CD4-positive, alpha-beta T cell treated with Interleukin-4 for 1 hour (primary cell): ENCODE measurements at places on chromosomes 11 and 22.

DNA sequence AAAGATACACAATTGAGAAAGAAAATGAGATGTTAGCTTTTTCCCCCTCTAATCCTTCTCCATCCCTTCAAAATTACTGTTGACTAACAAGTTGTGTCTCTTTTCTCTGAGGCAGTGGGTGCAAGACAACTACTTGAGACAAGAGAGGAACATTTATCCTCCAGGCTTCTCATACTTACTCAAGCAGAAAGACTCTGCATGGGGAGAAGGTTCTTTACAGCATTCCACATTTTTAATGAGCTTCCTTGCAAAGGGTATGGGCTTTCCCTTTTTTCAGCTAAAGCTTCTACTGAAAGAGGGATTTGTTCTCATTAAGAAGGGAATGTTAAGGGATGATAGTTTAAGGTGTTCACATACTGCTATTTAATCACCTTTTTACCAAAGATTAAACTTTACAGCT, 47.8 kb downstream of the PAX6 start:
- DNase-seq, result no peak

DNA sequence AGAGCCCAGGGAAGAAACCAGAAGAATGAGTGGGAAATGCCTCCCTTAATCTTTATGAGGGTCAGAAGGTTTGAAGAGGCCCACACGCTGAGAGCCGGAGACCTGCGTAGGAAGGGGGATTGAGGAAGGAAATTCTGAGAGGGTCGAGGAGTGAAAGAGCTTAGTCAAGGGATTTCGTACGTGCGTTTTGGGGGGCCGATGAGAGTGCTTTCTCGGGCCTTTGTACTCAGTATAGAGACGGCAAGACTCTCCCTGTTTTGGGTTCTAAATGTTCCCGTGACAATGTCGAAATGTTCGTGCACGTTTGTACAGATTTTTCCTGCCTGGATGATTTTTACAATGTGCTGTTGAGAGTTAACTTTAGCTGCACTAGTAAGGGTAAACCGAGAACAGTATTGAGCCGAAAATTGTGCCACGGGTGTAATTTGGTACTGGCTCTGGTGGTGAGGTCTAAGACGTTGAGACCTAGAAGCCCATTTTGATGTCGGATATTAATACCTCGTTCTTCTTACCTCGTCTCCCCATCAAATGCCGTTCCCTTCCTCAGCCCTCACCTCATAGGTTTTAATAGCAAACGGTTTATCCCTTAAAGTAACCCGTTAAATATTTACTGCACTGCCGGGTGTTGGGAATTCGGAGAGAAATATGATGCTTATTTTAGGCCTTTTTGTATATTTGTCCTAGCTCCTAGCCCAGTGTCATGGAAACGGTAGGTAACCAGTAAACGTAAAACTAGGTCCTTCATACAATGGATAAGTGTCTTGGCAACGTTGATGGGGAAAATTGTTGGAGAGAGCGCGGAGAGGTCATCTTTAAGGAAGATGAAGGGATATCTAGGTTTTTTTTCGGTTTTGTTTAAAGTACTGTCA, 734 bp downstream of the C11orf58 start:
- no peak for DNase-seq

- DNase-seq, result no peak
Measured at GRCh38 chr11:2144544-2145248, 5.5 kb upstream of the IGF2 start.

DNA sequence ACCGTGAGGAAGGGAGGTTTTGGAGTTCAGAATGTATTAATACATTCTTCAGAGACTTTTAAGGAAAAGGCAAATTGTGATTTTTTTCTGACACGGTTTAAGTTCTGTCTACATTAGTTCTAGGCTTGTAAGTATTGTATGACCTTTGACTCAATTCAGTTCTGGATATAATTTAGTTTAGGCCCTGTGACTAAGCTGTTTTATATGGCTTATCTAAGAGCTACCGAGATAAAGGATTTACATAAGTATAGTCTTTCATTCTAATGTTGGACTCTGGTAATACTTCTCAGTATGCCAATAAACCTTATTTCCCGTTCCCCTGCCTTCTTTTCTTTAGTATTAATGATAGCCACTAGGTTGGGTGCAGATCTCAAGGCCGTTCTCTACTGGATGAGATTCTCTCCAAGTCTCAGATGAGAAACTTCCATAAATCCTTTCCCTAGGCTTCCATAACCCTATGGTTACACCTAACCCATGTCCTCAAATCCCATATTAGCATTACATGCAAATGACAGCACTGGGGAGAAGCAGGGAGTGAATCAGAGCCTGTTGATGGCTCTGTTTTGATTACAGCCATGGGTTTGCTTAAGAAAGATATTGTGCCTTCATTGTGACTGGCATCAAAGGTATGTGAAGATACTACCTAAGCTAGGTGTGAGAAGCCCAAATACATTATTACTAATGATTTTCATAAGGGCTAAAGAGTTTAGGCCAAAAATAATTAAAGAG, 38.7 kb downstream of the BARX2 start:
- no peak for DNase-seq

- DNase-seq, result no peak
Measured at GRCh38 chr11:132490978-132491377, 1041.3 kb downstream of the OPCML start.

GRCh38 chr11:36109850-36110606, 166.2 kb downstream of the LDLRAD3 start:
- no peak for DNase-seq

- no peak for DNase-seq
Measured at GRCh38 chr11:77400271-77400670, 73.6 kb downstream of the PAK1 start.

GRCh38 chr11:15865212-15865987, 490.9 kb downstream of the SOX6 start:
- DNase-seq, result no peak

DNA sequence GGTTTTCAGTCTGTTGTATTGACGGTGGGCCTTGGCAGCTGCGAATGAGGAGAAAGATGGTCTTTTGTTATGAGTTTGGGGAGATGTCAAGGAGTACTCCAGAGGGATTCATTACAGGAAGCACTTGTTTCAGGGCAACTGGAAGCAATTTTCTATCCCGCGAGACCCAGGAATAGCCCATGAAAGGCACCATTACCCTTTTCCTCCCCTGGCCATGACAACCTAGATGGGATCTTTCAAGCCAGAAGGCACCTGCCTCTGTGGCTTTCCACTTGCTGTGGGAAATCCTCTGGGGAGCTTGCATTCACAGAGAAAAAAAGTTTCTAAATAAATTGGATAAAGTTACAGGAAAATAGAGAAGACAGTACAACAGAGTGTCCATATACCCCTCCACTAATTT, 2.7 kb downstream of the ZNF215 start:
- no peak for DNase-seq

- no peak for DNase-seq
Measured at GRCh38 chr22:30312053-30312452, 14.7 kb downstream of the TBC1D10A start.

GRCh38 chr22:19175602-19176174, 2.8 kb downstream of the SLC25A1 start:
- no peak for DNase-seq

DNA sequence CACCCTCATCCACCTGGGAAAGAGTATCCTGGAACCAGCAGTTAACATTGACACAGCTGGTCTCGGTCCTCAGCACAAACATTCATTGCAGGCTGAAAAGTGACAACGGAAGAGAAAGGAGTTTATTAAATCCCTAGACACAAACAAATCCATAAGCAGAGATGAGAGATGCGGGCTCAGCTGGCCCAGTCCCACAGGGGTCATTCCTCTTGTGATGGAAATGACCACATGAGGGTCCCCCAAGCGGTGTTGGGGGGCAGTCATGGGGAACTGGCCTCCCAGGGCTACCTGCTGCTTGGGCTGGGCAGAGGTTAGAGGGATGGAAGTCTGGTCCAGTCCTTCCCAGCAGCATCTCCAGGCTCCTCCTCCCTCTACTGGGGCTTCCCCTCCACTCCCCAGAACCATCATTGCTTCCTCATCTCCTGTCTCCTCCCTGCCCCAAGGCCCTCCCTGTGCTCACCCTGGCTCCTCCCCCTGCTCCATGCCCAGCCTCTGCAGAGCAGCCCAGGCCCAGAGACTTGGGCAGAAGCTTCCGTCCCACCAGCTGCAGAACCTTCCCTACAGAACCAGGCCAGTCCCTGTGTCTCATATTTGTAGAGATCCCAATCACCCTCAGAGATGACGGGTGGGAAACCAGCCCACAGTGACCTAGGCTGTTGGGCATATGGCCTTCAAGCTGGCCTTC, 5.4 kb upstream of the IGLL5 start:
- peak; percentile 72 for DNase-seq

- no peak for DNase-seq
Measured at GRCh38 chr22:16922706-16923105, 85.3 kb downstream of the GAB4 start.

DNA sequence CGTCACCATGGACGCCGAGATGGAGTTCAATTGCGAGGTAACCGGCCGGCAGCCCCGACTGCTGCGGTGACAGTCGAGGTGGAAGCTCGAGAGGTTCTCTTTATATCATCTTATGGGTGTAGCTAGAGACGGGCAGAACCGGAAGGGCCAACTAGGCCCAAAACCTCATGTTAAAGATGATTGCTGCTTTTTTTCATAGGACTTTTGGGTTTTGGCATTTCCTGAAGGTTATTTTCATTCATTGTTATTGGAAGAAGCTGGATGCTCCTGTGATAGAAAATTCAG, 585 bp downstream of the NF2 start:
- DNase-seq, result peak; percentile 52

DNA sequence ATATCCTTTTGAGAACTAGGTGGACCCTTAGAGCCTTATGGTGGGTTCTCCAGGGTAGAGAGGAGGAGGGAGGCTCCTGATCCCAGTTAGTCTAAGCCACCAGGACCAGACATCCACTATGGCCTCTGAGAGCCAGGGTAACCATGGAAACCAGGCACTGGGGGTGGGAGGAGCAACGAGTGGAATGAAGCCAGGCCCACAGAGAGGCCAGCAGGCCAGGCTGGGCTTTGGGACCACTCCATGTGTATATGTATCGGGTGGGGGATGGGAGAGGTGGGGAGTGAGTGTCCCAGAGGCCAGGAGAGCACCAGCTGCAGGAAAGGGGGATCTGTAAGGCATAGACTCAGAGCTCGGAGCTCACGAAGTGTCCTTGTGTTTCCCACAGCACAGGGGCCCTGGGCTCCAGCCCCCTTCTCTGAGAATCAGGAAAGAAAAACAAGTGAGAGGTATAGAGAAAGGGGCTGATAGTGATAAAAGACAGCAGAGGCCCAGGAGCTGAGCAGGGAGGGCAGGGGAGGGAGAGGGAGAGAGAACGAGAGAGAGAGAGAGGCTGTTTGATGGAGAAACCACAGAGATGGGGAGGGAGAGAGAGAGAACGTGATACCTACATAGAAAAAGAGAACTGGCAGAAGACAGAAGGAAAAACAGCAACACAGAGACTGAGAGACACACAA, 15.5 kb upstream of the TSPAN18 start:
- no peak for DNase-seq

- DNase-seq, result no peak
Measured at GRCh38 chr11:73320763-73321603, 12.9 kb downstream of the ARHGEF17 start.

GRCh38 chr11:3160252-3161031, 4.7 kb downstream of the OSBPL5 start:
- no peak for DNase-seq

GRCh38 chr22:40721266-40721665, 42.0 kb downstream of the MCHR1 start:
- DNase-seq, result no peak

- no peak for DNase-seq
Measured at GRCh38 chr11:114192841-114193389, 103.3 kb upstream of the NNMT start.

GRCh38 chr11:46119352-46120216, 1.7 kb downstream of the PHF21A start:
- peak; percentile 88 for DNase-seq

GRCh38 chr22:38766076-38766777, 10.4 kb upstream of the SUN2 start:
- DNase-seq, result peak; percentile 53

GRCh38 chr11:704781-705645, 1.0 kb upstream of the EPS8L2 start:
- DNase-seq, result no peak

DNA sequence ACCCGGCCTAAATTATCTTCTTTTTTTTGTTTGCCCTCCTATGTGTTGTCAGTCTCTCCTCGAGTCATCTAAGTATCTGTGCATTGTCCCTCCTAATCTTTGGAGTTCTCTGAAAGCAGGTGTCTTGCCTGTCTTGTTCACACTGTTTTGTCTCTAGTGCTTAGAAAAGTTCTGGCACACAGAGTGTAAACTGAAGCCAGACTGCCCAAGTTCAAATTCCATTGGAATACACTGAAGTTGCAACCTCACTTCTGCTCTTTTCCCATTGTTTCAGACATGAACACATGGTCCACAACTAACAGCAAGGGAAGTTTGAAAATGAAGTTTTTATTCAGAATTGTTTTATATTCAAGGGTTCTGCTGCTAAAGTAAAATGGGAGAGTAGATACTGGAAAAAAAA, 38.7 kb downstream of the PAX6 start:
- no peak for DNase-seq
